ENCODE measurements at places on chromosomes 5 and 9. TPM values are rescaled to one million over a fixed set of nuclear protein-coding genes. Genes with fewer than 3 reads are reported as not detected.

GRCh38 chr9:86591472-86591871, 237.3 kb upstream of the TUT7 start:
- no peak for DNase-seq

CDC20B gene
- total RNA-seq: not detected

SHB gene
- 15.0 TPM for total RNA-seq

KIF12 gene
- not detected for total RNA-seq

RUFY1 gene
- total RNA-seq: 20.5 TPM

Data from Right ventricle myocardium superior (tissue), 1 donor.